ENCODE measurements at places on chromosomes 7 and 10. TPM values are rescaled to one million over a fixed set of nuclear protein-coding genes. Genes with fewer than 3 reads are reported as not detected.

DNA sequence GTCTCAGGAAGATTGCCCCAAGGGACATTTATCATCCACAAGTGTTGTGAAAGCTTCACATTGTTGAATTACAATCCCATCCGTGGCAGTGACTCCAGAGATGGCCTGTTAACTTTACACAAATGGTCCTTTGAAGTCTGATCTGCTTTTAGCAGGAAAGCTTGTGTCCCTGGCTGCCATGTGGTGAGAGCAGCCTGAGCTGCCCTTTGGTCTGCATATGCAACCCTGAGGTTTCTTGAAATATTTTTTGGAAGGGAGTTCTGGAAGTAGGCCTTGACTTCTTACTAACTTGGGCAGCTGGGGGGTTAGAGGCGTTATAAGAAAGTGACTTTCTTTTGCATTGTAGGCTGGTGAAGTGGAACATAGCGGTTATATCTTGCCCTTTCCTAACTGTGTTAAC lies 41.3 kb upstream of the FAM180A start:
- H3K4me1 ChIP-seq, result no peaks in the 10 kb centered on the region
- no peak overlapping the region for H3K27ac ChIP-seq
- DNase-seq, result no peak
- no peaks in the 10 kb centered on the region for H3K27me3 ChIP-seq

GRCh38 chr7:1762238-1762945 lies 92.3 kb downstream of the ELFN1 start:
- DNase-seq, result no peak
- no peaks in the 10 kb centered on the region for H3K4me1 ChIP-seq
- peaks cover 19% of the 10 kb centered on the region for H3K27me3 ChIP-seq
- H3K36me3 ChIP-seq, result no peaks in the 10 kb centered on the region
- H3K27ac ChIP-seq, result no peak overlapping the region

DNA sequence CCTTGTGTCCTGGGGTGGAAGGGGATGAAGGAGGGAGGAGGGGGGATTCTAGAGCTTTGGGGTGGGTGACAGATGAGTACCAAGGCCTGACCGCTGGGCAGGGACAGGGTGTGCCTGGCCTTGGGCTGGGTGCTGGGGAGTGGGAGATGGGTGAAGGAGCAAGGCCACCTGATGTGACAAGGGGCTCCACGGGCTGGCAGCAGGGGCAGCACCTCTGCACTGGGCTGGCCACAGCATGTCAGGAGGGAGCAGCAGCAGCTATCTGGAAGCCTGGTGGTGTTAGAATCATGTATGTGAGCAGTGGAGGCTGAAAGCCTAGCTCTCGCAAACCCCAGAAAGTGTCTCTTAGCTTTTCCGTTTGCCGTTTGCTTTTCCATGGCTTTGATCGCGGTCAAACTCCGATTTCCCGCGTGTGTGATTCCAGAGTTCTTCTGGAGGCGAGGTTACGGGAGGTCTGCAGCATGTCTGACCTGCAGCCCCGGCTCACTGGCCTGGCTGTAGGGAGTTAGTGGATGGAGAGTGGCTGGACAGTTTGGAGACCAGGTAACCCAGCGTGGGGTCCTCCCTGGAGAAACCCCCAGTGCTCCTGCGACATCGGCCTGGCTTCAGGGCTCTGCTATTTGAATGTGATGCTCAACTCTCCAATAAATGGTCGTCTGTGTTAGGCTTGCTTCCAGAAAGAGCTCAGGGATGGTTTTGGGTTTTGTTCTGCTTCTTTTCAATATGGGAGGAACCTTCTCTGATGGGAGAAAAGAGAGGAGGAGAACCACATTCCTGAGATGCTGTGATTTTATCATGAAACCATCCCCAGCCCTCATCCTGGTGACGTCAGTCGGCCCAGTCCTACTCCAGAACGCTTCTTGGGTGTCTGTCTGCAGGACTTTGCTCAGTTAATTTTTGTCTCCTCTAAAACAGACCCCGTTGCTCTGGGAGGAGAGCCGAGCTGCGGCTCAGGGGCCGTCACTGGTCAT lies 105.5 kb downstream of the CUX1 start:
- peak overlapping the region; percentile 67 for H3K27ac ChIP-seq
- no peaks in the 10 kb centered on the region for H3K36me3 ChIP-seq
- H3K4me1 ChIP-seq, result peaks cover 24% of the 10 kb centered on the region
- H3K4me3 ChIP-seq, result peak overlapping the region; percentile 10
- no peaks in the 10 kb centered on the region for H3K27me3 ChIP-seq
- DNase-seq, result peak; percentile 65

SPDYE5 gene
- total RNA-seq, result not detected

DNA sequence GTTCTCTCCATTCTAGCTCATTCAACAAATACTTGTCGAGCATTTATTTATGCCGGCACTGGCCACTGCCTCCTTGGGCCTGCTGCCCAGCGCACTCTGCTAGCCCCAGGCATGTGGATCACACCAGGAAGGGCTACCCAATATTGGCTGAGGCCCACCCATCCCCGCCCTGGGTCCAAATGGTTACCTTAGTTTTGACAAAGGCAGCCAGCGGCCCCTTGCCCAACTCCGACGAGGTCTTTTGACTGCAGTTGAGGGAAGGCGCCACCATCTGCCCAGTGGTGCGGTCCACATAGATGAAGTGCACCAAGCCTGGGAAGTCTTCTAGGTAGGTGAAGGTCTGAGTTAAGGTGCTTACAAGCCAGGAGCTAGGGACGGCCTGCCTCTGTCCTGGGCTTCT lies 7.2 kb upstream of the PYROXD2 start:
- H3K27ac ChIP-seq, result no peak overlapping the region
- peak; percentile 57 for DNase-seq
- no peaks in the 10 kb centered on the region for H3K4me1 ChIP-seq
- peaks cover 5% of the 10 kb centered on the region for H3K36me3 ChIP-seq
- H3K27me3 ChIP-seq, result no peaks in the 10 kb centered on the region
- no peak overlapping the region for H3K4me3 ChIP-seq

DNA sequence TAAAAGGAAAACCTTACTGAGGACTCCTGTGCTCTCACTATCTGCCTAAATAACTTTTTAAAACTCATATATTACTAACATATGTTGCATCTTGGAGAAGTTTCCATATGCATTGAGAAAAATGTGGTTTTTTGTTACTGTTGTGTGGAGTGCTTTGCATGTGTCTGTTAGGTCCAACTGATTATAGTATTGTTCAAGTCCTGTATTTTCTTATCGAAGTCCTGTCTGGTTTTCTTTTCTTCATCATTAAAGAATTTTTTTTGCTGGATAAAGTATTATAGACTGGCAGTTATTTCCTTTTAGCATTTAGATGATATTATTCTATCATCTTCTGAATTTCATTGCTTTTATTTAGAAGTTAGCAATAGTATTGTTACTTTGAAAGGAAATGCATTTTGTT lies 59.5 kb upstream of the ACSM6 start:
- DNase-seq, result no peak
- no peaks in the 10 kb centered on the region for H3K4me1 ChIP-seq
- no peak overlapping the region for H3K4me3 ChIP-seq
- H3K36me3 ChIP-seq, result no peaks in the 10 kb centered on the region
- H3K27ac ChIP-seq, result no peak overlapping the region

PIK3CG gene
- 3.9 TPM for total RNA-seq

- no peak overlapping the region for H3K4me3 ChIP-seq
- no peaks in the 10 kb centered on the region for H3K36me3 ChIP-seq
- peaks cover 15% of the 10 kb centered on the region for H3K4me1 ChIP-seq
- no peak overlapping the region for H3K27ac ChIP-seq
- DNase-seq, result no peak
- H3K27me3 ChIP-seq, result no peaks in the 10 kb centered on the region
These were observed 181.0 kb upstream of the MEOX2 start for GRCh38 chr7:15867441-15867840.

DNA sequence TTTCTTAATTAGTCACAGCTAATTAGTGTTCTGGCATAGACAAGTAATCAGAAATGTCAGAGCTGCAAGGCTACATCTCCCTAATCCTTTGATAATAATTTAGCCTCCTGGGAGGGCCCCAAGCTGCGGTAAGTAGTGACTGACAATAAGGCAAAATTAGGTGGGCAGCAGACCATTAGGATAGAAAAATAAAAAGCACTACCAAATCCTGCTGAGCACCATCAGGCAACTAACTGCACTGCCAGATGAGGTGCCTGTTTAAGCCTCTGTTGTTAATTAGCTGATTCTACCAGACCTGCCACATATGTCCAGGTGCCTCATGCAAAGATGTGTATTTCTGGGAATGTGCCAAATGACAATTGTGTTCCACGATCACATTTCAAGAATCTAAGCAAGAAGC lies 32.5 kb upstream of the FEZF1 start:
- DNase-seq, result no peak
- H3K4me3 ChIP-seq, result no peak overlapping the region
- no peaks in the 10 kb centered on the region for H3K27me3 ChIP-seq
- H3K36me3 ChIP-seq, result no peaks in the 10 kb centered on the region

OPN4 gene
- not detected for total RNA-seq

DNA sequence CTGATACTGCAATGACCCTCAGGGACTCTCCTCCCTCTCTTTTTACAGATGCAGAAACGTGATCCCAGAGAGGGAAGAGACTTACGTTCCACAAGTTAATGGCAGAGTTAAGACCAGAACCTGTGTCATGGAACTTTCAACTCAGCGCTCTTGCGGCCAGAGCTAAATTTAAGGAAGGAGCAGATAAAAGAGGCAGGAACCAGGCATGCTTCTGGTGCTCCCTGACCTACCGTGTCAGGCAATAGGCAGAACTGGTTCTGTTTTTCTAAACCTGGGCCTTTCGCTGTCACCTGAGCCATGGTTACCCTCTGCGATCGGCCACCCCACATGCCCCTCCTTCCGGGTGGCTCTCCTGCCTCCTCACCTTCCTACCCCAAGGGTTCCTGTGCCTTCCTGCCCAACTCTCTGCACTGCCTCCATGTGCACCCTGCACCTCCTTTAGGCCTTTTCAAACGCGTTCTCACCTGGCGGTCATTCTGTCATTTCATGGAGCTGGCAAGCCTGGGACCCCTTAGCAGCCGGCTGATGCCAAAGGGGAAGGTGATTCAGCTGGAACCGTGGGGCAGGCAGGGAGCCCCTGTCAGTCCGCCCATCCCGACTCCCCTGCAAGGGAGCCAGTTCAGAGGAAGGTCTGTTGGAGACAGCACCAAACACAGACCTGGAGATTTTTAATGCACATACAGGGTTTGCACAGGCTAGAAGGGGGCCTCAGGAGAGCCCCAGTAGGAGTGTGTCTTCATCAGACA lies 7.7 kb upstream of the GBX1 start:
- H3K4me1 ChIP-seq, result no peaks in the 10 kb centered on the region
- H3K36me3 ChIP-seq, result no peaks in the 10 kb centered on the region
- no peak for DNase-seq
- no peak overlapping the region for H3K27ac ChIP-seq
- no peak overlapping the region for H3K4me3 ChIP-seq

HPSE2 gene
- 4.8 TPM for total RNA-seq

DNA sequence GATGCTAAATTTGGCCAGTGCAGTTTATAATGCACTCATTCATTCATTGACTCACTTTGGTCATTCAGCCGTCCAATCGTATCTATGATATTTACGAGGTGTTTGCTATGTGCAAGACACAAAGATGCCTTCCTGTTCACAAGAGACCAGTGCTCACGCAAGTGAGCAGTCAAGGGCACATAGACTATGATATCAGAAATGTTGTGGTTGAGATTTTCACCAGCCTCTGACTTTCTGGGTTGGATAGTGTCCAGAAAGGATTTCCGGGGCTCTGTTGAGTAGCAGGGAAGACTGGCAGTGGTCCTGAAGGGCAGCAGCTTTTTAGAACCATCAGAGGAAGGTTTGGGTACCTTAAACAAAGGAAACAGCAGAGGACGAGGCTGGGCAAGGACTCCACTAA lies 191.8 kb downstream of the GALNT17 start:
- no peak for DNase-seq
- H3K4me3 ChIP-seq, result no peak overlapping the region
- H3K27me3 ChIP-seq, result no peaks in the 10 kb centered on the region
- no peak overlapping the region for H3K27ac ChIP-seq

NPSR1 gene
- total RNA-seq, result not detected

FBXL13 gene
- total RNA-seq, result 2.5 TPM

- DNase-seq, result no peak
- H3K4me1 ChIP-seq, result no peaks in the 10 kb centered on the region
- no peaks in the 10 kb centered on the region for H3K36me3 ChIP-seq
- no peak overlapping the region for H3K4me3 ChIP-seq
- H3K27ac ChIP-seq, result no peak overlapping the region
- no peaks in the 10 kb centered on the region for H3K27me3 ChIP-seq
These were observed 86.7 kb upstream of the GSDME start for GRCh38 chr7:24843821-24844434.

DNA sequence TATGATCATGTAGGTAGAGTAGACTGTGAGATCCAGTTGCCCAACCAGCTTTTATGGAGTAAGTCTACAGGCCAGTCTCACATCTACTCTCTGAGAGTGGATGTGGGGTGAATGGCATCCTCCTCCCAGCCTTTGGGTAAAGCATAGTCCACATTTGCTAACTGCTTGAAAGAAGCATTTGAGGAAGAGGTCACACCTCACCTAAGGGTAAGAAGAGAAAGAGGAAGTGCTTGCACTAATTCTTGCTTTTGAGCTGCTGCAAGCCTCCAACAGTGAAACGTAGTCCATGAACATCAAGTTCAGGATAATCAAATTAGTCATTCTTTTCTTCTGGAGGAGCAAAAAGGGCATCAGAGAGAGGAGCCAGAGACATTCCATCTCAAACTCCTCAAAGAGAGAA lies 93.9 kb upstream of the AGR3 start:
- H3K27me3 ChIP-seq, result no peaks in the 10 kb centered on the region
- no peaks in the 10 kb centered on the region for H3K36me3 ChIP-seq
- H3K27ac ChIP-seq, result no peak overlapping the region
- DNase-seq, result no peak
- no peaks in the 10 kb centered on the region for H3K4me1 ChIP-seq
- H3K4me3 ChIP-seq, result no peak overlapping the region

GRCh38 chr10:45253183-45253914 lies 62.1 kb downstream of the OR13A1 start:
- H3K27me3 ChIP-seq, result no peaks in the 10 kb centered on the region
- H3K36me3 ChIP-seq, result no peaks in the 10 kb centered on the region
- no peak for DNase-seq
- no peak overlapping the region for H3K4me3 ChIP-seq
- no peaks in the 10 kb centered on the region for H3K4me1 ChIP-seq
- H3K27ac ChIP-seq, result no peak overlapping the region

DNA sequence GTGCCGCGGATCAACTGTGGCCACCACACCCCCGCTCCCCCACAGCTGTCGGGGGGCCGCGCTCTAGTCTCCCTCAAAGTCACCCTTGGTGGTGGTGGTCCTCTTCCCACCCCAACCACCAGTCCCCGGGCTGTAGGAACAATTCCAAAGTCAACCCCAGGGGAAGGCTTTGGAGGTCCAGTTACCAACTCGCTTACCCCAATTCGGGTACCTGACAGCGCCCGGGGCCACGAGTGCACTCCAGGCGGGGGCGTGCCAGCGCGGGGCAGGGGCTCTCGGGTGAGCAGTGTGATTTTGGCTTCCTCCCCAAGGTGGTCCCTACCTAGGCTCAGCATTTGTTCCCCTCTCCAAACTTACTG lies 584 bp upstream of the ZMIZ1 start:
- no peaks in the 10 kb centered on the region for H3K36me3 ChIP-seq
- H3K27me3 ChIP-seq, result no peaks in the 10 kb centered on the region
- H3K4me1 ChIP-seq, result peaks cover 2% of the 10 kb centered on the region
- no peak for DNase-seq

C7orf33 gene
- total RNA-seq, result not detected

Data from sigmoid colon (tissue), 7 donors.